ENCODE measurements at places on chromosomes 3 and 15. TPM values are rescaled to one million over a fixed set of nuclear protein-coding genes. Genes with fewer than 3 reads are reported as not detected.
A peak's percentile ranks its signal among the peaks of the same experiment; 100 is the strongest.

ADIPOQ gene
- total RNA-seq, result not detected

GRCh38 chr15:85124173-85124572, 142.5 kb downstream of the PDE8A start:
- DNase-seq, result no peak

GRCh38 chr15:70587896-70588567, 175.3 kb downstream of the UACA start:
- DNase-seq, result no peak

DNA sequence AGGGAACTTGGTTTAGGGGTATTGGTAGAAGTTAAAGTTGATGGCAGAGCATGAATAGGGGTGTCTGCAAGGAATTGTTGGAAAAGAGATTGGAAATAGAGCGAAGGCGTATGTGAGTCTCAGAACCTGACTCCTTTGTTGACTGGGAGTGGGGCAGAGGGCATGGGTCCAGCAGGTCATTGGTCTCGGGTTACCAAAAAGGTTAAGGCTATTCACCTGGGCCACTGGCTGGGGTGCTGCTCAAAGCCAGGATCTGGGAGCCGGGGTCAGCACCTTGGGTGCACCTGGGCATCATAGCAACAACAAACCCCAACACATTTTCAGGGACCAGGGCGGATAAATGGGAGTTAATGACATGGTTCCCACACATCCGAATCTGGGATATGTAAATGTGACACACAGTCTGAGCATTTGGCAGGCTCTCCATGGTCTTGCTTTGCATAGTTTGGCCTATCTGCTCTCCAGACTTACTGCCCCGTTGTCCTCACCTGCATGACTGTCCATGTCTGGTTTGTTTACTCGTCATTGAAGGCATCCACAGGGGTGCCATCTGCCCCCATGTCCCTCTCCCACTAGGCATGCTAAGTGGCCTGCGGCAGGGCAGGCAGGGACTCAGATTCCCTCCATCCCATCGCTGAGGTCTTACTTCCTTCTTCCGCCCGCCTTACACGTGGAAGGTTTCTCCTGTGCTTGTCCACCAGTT, 10.1 kb downstream of the KLF13 start:
- no peak for DNase-seq

GRCh38 chr3:182046166-182046764, 334.5 kb downstream of the SOX2 start:
- no peak for DNase-seq

DNA sequence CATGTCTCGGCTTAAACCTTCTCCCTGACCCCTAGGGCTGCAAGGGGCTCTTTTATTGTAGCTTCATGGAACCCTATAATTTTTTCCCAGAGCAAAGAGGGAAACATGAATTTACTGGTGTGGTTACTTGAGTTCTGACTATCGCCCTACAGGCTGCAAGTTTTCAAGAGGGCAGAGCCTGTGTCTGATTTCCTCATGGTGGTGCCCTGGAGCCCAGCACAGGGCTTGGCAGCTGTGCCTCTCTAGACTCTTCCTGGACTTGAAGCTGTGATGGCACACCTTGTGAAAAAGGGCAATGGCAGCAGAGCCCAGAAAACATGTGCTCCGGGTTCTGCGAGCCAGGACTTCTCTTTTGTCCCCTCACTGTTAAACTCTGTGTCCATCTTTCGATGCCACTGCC, 34.2 kb upstream of the TF start:
- DNase-seq, result no peak

GRCh38 chr3:64903006-64903405, 215.2 kb upstream of the ADAMTS9 start:
- DNase-seq, result peak; percentile 65

Data from fibroblast of the aortic adventitia (primary cell).